ENCODE measurements at places on chromosomes 16 and 17.

DNA sequence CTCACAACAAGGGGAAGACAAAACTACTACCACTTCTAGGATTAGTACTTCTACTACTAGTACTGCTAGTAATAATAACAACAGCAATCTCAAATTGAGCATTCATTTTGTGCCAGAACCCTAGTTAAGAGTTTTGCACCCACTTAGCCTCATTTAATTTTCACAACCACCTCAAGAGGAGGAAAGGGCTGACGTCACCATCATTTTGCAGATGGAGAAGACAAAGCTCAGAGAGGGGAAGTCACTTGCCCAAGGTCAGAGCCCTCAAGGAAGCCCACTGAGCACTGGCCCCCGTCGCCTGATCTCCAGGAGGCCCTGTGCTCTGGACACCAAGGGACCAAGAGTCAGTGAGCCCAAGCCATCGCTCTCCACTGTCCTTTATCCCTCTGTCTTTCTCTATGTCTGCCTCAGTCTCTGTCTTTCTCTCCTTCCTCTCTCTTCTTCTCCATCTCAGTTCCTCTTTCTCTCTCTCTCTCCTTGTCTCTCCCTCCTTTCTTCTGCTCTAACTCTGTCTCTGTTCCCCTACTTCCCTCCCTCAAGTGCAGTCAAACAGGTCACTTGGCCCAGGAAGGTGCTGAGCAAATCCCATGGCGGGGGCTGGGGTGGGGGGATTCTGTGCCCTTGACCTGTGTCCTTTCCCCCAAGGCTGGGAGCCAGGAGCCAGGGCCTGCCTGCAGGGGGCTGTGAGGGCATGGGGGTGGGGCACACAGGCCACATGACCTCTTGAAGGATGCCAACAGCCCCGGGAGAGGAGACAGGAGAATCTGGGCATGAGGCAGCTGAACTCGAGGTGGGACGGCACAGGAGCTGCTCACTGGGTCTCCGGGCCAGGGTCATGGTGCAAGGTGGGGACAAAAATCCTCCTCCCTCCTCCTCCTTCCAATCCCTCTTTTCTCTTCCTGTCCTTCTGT, 11.2 kb upstream of the NGFR start:
- DNase-seq = no peak

DNA sequence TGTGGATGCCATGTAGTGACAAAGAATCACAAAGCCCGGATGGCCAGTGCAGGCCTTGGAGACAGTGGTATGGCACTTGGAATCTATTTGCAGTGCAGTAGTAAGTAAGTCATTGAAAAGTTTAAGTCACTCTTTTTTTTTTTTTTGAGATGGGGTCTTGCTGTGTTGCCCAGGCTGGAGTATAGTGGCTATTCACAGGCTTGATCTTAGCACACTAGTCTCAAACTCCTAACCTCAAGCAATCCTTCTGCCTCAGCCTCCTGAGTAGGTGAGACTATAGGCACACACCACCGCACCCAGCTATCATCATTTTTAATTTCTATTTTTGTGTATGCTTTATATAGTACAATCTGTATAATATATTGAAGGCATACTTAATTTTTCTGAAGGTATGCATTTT, 4.3 kb upstream of the PLSCR3 start:
- no peak for DNase-seq

GRCh38 chr16:15434425-15435215, at the start of gene BMERB1:
Gene BMERB1 (plus strand): TSS chr16:15434588. CDS start chr16:15434654, 66 bp downstream.
- no peak for DNase-seq

DNA sequence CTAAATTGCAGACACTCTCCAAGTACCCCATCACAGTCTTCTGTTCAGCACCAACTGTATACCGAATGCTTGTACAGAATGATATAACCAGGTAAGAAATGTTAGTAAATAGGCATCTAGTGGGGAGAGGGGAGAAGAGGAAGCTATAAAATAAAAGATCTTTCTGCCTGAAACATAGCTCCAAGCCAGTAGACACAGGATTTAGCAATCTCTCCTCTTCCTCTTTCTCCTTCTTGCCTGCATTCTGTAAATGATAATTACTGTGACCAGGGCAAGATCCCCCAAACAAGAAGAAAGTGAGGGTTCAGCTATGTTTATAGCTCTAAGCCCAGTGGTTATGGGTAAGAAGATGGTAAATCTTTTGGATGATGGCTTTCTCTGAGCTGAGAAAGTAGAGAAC, 17.9 kb downstream of the ACSM3 start:
- no peak for DNase-seq

- no peak for DNase-seq
Measured at GRCh38 chr17:72345536-72345935, 224.7 kb downstream of the SOX9 start.

DNA sequence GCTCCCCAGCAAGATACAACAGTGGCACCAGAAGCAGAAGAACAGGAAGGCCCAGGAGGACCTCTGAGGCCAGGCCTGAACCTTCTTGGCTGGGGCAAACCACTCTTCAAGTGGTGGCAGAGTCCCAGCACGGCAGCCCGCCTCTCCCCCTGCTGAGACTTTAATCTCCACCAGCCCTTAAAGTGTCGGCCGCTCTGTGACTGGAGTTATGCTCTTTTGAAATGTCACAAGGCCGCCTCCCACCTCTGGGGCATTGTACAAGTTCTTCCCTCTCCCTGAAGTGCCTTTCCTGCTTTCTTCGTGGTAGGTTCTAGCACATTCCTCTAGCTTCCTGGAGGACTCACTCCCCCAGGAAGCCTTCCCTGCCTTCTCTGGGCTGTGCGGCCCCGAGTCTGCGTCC, 11.9 kb downstream of the CES3 start:
- DNase-seq = no peak

GRCh38 chr16:2184962-2185361, 11.4 kb downstream of the CASKIN1 start:
- no peak for DNase-seq

GRCh38 chr17:79461041-79461440, 149.8 kb downstream of the RBFOX3 start:
- DNase-seq = no peak

DNA sequence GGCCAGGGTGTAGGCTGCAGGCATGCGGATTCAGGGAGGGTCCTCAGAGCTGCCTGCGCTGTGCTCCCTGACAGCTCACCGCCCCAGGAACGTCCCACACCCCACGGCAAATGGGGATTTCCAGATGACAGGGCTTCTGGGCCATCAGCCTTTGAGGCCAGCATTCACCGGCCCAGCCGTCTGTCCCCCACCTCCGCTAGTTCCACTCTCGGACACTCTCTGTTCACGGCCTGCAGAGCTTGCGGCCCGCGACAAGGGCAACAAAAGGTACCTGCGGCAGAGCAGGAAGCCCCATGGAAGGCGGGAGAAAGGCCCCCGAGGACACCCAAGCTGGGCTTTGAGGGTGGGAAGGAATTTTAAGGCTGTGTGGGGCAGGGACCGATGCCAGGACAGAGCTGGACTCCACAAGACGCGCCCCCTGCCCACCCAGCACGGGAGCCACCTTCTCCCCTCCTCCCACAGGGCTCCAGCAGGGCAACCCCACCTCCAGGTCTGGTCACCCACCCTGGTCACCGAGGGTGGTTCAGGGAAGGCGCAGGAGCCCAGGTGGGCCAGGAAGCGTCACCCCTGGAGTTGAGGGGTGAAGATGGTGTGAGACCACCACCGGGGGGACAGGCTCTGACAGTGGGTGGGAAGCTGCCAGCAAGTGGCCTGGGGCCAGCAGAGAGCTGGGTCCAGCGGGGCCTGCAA, 5.6 kb upstream of the CYBA start:
- DNase-seq = no peak

DNA sequence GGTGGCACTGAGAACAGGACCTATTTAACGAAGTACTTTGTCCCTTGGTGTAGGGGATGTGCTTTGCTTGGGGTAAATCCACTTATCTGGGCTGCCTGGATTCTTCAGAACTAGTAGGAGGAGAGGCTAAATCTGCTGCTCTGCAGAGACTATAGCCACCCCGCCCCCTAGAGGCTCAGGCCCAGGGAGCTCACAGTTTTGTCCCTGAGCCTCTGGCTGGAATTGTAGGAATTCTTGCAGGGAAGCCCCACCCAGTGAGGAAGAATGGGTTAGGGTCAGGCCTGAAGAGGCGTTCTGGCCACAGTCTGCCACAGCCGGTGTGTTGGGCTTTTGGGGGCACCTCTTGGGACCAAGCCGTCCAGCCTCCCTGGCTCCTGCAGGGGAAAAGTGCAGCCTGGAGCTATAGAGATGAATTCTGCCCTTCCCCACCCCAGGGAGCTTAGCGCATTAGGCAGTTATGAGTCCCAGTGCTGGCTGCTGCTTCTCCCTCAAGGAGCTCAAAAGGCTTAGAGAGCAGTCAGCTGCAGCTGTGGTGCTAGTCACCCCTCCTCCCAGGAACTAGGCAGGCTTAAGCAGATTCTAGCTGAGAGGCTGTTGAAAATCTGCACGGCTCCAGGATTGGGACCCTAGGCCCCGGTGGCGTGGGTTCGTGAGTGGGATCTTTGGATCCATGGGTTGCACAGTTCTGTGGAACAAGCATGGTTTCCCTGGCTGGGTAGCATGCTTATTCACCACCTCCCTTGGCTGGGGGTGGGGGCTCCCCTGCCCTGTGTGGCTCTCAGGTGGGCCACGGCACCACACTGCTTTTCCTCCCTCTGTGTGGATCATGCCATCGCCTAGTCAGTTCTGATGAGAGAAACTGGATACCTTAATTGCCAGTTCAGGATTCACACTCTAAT, 237.4 kb upstream of the TOM1L1 start:
- no peak for DNase-seq

- no peak for DNase-seq
Measured at GRCh38 chr16:4206680-4207079, 35.2 kb downstream of the SRL start.

GRCh38 chr16:27852681-27853080, 210.8 kb downstream of the GSG1L start:
- DNase-seq = no peak

DNA sequence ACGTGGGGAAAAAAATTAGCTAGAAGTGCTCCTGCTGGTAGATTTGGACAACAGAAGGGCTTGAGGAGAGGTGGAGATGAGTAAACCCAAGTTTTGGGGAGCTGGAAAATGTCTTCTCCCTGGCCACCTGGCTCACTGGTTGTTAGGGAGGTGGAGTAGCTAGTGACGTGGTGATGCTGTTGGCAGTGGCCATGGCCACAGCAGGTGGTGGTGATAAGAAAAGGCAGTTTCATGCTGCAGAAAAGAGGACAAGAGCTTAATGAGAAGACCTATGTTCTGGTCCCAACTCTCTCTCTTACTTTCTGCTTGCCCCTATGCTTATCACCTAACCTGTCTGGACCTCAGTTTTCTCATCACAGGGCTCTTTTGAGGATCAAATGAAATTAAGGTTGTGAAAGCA, 223.5 kb upstream of the N4BP1 start:
- DNase-seq = no peak

DNA sequence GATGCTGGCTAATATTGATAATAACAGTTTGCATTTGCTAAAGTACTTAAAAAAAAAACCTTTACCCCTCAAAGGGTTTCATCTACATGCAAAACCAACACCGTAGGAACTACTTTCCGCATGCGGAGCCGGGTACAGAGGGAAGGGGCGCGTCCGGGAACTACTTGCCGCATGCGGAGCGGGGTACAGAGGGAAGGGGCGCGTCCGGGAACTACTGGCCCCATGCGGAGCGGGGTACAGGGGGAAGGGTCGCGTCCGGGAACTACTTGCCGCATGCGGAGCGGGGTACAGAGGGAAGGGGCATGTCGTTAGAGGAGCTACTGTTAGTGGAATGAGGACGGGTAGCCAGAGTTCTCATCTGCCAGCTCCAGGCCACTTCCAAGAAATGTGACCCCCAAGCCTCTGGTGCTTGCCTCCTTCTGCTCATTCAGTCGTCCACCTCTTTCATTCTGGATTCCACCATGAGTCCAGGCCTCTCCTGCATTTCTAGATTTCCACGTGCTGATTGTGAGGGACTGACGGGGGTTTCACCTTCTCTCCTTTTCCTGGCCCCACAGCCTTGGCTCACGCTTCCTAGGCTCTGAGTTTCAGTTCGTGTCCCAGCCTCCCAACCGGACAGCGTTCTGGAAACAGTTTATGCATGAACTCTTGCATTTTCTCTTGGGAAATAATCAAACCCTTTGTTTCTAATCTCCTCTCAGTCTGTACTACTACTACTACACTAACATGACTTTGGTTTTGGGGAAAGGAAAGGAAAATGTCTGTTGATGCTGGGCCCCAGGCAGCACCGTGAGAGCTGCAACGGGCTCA, 26.9 kb downstream of the MINK1 start:
- DNase-seq = no peak

GRCh38 chr17:17682737-17683680, 1.8 kb downstream of the RAI1 start:
- peak; percentile 79 for DNase-seq

GRCh38 chr16:50289950-50290764, 23.8 kb downstream of the ADCY7 start:
- DNase-seq = no peak

DNA sequence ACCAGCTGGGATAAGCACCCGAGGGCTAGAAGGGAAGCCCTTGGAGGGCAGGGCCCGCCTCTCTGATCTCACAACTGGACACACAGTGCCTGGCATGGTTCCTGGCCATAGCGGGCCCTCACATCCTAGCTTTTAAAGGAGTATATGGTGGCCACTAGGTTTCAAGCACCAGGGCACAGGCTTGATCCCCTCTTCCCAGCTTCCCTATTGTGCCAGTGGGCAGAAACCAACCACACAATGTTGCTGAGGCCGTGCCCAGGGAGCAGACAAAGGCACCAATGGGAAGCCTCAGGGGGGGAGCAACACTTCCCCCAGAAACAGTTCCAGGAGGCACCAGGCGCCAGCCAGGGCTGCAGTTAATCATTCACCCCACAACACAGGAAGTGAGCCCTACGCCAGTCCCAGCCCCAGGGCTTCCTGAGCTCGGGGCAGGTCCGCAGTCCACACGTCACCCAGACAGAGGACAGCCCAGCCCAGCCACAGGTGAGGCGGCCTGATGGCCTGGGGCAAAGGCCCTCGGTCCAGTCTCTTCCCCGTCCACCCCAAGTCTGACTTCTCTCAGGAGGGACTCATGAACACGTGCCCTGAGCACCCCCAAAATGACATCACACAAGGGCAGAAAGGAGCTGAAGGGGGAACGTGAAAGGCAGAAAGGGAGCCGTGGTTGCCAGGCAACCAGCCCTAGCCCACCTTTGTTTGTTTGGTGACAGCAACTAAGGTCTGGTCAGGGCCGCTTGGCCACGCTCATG, 12.8 kb downstream of the SMIM5 start:
- no peak for DNase-seq

DNA sequence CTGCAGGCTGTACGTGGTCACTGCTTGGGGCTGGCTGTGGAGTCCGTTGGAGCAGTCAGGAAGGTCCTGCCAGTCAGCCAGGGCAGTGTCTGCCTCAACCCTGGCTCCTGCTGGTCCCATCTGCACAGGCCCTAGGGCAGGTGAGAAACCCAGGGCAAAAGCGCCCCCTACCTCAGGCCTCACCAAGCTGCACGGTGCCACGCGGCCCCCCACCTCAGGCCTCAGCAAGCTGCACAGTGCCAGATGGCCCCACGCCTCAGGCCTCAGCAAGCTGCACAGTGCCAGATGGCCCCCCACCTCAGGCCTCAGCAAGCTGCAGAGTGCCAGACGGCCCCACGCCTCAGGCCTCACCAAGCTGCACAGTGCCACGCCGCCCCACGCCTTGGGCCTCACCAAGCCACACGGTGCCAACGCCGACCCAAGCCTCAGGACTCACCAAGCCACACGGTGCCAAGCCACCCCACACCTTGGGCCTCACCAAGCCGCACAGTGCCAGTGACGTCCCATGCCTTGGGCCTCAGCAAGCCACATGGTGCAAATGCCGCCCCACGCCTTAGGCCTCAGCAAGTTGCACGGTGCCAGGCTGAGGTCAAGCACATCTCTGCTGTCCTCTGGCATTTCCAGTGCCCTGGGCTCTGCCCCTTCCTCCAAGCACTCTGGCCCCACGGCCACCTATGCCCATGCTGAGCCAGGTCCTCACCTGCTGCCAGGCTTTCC, 5.5 kb downstream of the TMEM204 start:
- peak; percentile 6 for DNase-seq
